Stimulated activated CD8-positive, alpha-beta memory T cell treated with anti-CD3 and anti-CD28 coated beads, Interleukin-15, amount 100 ng/mL, for 1 hour (primary cell): ENCODE measurements at places on chromosomes 6 and 20.

DNA sequence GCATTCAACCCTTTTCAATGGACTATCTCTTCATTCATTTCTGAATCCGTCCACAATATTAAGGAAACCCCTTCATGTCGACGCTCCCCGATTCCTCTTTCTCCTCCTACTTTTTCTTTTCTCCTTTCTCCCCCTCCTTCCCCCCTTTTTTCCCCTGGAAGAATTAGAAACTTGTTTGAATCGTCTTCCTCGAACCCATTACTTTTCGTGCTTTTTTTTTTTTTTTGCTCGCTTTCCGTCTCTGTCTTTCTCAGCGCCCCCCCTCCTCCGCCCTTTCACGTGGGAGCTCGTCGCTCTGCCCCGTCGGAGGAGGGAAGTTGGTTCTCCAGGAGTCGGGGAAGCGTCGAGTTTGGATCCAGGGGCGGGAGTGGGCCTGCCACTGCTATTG lies 2.3 kb upstream of the NKX2-2 start:
- no peak for DNase-seq

- DNase-seq: no peak
Observed at GRCh38 chr6:56102216-56102615, 145.2 kb downstream of the COL21A1 start.

GRCh38 chr6:67285770-67286495 lies 1349.1 kb upstream of the ADGRB3 start:
- no peak for DNase-seq

GRCh38 chr6:160031442-160031841 lies 62.6 kb downstream of the IGF2R start:
- no peak for DNase-seq

DNA sequence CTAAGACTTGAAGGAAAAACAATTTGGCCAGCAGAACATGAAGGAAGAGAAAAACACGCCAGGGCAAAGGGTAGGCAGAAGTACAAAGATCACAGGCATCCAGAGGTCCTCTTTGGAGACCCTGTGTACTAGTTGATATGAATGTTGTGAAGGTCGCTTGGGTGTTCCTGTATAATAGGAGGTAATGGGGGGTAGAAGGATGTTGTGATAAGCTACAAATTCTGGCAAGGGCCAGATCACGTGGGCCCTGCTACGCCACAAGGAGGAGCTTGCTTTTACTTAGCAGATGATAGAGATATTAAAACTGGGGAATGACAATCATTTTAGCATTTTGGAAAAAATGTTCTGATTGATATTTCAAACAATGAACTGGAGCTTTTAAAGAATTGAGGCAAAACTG lies 878 bp upstream of the HLA-DMA start:
- DNase-seq: no peak

DNA sequence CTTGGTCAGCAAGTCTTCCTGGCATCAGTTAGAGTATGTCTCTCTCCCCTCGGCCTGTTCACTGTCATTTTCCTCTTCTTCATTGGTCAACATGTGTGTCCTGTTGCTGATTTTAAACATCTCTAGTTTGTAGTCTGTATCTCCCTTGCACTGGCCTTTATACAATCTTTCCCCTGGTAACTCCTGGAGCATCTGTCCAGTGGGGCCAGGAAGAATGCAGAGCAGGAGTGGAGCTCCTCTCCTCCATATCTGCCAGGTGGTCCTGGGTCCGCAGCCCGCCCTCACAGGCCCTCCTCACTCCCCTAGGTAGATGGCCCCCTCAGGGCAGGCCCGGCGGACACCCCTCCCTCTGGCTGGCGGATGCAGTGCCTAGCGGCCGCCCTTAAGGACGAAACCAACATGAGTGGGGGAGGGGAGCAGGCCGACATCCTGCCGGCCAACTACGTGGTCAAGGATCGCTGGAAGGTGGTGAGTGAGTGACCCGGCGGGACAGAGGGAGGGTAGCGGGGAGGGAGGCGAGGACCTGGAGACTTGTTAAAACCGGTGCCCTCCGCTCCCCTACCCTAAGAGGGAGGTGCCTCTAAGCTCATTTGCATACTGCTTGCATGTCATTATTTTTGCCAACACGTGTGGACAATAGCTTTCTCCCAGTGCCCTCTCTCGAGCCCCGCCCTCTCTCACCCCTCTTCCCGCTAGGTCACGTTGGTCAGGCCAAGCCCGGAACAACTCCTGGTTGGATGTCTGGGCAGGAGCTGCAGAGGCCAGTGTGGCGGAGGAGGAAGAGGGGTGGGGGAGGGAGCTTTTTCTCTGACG lies 3.2 kb downstream of the TTBK1 start:
- no peak for DNase-seq

DNA sequence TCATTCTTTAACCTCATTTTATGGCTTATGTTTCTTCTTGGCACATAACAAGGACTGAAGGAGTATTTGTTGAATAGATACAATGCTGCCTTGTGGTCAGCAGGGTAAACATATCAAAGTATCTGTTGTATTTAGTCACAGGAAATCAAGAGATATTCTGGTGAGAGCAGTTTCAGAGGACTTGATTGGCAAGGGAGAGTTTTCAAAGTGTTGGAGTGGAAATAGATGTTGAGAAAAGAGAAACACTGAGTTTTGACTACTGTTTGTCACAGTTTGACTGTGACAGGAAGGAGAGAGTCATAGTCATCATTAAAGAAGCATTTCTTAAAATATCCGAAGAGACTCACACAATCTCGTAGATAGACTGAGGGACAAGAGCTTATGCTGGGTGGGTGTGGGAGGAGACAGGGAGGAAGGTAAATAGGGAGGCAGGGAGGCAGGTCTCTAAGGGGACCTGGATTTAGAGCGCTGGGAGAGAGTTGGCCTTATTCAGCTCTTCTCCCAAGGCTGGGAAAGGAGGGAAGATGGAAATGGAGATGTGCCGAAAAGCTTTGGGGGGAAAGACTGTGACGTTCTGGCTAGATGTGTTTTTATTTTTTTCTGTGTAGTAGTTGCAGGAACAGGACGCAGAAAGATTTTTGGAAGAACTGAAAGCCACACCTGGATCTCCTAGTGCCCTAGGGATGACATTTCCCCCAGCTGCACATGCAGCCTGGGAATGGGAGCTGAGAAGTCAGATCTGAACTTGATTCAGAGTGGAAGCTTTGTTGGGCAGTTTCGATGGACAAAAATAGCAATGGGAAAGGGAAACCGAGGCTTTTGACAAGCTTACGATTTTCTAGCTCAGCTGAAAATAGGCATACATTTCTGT lies 65.0 kb upstream of the IFNGR1 start:
- no peak for DNase-seq

- DNase-seq: no peak
Observed at GRCh38 chr6:128712898-128713297, 170.0 kb upstream of the LAMA2 start.

GRCh38 chr6:37882724-37883413 lies 63.3 kb downstream of the ZFAND3 start:
- no peak for DNase-seq

DNA sequence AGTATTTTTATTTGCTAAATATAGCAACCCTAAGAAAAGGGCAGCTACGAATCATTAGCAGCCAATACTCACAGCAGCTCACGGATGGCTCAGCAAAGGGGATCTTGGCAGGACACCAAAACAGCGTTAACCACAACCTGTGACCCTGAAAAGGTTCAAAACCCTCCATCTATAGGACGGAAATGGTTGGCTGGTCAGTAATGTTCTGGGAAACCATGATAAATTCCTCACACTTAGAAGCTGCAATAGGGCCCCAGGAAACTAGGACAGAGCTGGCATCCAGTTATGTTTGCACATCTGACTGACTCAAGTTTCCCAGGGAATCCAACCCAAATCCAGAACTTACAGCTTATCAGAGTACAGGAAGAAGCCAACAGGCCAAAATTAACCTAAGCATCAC lies 30.9 kb upstream of the PTPRT start:
- no peak for DNase-seq

DNA sequence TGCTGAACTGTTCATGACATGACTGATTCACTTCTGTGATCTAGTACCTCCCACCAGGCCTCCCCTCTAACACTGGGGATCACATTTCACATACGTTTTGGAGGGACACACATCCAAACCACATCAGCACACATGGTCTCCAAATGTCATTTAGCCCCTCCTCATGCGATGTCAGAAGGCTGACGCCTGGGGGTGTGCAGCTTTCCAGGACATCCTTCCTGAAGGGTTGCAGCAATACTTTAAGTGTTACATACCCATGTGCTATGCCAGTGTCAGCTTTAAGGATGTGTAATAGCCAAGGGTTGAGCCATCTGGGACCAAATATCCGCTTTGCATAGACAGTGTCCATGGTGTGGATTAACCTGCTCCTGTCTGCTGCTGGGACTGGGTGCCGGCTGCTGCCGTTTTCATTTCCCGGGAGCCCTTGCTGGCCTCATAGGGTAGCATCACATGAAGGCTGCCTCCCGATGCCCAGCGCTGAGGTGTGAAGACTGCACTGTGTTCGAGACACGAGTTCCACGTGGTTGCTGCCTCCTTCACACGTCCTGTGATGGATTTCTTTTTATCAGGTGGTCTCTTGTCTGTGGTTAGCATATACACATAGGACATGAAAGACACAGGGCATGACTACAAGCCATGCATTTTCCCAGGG lies 219.0 kb downstream of the THBS2 start:
- no peak for DNase-seq

- DNase-seq: peak; percentile 15
Observed at GRCh38 chr6:5302995-5303622, 41.8 kb downstream of the FARS2 start.

DNA sequence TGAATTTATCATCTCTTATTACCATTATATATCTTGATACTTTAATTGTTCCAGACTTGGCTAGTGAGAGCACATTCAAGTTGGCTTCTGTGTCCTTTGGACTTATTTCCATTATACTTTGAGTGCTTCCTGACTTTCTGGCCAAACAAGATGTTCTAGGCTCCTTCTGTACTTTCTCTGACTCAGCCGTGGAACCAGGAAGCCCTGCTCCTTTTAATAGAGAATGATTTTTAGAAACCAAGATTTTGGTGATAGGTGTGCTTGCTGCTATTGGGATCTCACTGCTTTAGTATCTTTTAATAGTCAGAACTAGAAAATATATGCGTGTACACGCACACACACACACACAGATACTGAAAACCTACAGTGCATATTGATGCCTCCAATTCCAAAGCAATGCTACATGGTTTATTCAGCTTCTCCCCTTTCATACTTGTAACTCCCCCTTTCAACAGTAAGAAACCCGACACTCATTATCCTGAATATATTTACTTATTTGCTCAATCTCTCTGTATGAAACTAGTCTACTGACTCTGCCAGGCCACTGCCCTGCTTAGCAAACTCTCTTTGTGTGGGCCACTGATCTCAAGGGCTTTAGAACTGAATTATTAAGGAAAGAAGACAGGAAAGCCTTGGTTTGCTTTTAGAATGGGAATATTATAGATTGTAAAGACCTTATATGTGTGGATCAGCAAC lies 42.7 kb upstream of the EZR start:
- no peak for DNase-seq

- no peak for DNase-seq
Observed at GRCh38 chr20:9087531-9088217, 18.8 kb downstream of the PLCB4 start.

DNA sequence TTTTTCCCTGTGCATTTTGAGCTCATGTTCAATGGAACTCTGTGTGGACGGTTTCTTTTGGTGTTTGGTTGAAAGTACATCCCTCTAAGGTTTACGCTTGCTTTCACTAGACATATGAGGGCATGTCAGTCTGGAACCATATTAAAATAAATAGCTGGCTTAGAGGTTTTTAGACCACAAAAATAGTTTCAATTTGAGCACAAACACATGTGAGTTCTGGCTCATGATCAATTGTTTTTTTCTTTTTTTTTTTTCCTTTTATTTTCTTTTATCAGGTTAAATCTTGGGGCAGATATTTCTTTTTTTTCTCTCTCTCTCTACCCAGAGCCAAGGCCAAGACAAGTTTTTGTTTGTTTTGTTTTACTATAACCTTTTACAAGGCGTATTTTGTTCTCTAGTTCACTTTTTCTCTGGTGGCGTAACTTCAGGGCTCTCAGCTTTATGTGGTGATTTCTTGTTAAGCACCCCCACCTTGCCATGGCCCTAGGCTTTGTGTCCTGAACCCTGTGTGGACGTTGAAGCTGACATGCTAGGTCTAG lies 92.9 kb downstream of the SHLD1 start:
- DNase-seq: no peak

DNA sequence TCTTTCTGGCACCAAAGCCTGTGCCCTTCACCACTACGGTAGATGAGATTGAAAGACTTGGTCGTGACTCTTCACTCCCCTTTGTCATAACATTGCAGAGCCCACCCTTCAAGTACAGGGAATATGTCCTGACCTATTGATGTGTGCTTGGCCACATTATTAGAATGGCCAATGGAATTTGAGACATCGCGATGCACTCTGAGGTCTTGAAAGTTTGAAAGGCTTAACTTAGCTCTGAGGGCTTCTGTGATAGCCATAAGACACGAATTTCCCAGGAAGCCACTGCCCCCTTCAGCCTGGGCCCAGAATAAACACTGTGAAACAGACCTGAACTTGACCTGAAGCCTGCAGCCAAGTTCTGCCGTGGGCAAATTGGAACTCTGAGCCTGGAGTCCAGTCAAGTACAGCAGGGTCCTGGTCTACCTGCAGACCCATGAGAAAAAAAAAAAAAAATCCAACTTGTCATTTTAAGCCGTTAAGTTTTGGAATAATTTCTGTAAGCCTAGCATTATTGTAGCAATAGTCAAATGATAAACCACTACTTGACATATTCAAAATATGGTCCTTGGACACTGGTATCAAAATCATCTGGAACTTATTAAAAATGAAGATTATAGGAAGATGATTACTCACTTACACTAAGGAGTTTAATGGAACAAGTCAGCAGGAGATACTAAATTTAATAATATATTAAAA lies 36.9 kb upstream of the TRAF3IP2 start:
- no peak for DNase-seq

GRCh38 chr6:42032366-42032765 lies 18.0 kb upstream of the TAF8 start:
- DNase-seq: no peak

- DNase-seq: no peak
Observed at GRCh38 chr6:32178547-32179440, 589 bp downstream of the RNF5 start.

GRCh38 chr20:8118039-8118438 lies 14.0 kb upstream of the PLCB1 start:
- DNase-seq: no peak

DNA sequence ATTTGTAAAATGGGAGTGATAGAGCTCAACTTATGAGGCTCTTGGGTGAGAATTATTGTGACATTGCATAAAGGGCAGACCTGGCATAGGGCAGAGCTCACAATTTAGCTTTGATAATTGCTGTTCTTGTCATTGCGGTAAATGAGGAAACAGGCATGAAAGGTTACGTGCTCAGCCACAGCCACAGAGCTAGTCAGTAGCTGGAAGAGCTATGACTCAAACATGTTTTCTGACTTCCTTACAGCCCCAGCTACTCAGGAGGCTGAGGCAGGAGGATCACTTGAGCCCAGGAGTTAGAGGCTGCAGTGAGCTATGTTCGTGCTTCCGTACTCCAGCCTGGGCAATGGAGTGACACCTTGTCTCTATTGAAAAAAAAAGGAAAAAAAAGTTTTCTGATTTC lies 3.5 kb upstream of the GHRH start:
- DNase-seq: no peak

DNA sequence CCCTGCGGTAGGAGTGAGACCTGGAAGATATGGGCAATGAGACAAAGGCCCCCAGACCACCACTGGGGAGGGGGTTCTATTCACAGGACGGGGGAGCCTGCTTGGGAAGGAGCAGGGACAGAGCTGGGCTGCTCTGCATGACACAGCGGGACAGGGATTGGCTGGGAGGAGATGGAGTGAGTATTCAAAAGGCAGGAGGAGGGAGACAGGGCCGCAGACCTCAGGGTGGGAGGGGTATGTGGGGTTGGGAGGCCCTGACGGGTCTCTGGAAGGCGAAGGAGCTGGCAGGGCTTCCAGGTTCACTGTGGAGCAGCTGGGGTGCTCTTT lies 60.8 kb upstream of the RPS6KA2 start:
- no peak for DNase-seq

GRCh38 chr6:113031591-113032238 lies 684.6 kb downstream of the RFPL4B start:
- DNase-seq: no peak
